ENCODE measurements at places on chromosomes 2 and 18.

GRCh38 chr2:230160112-230160660 lies 59.6 kb downstream of the SP110 start:
- no peak for DNase-seq

DNA sequence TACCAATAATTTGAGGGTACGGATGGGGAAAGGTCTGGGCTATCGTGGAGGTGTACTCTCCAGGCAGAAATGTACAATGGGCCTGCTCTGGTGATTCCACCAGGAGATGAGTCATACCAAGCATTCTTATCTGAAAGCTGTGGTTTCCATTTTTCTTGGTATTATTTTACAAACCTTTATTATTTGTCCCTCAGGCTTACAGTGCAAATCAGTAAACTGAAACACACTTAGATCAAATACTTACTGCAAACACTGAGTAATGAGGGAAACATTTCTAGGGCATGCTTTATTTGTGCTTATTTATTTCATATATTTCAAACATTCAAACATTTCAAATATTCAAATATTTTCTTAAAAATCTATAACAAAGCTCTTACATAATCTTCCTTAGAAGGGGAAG lies 319.8 kb downstream of the RND3 start:
- no peak for DNase-seq

DNA sequence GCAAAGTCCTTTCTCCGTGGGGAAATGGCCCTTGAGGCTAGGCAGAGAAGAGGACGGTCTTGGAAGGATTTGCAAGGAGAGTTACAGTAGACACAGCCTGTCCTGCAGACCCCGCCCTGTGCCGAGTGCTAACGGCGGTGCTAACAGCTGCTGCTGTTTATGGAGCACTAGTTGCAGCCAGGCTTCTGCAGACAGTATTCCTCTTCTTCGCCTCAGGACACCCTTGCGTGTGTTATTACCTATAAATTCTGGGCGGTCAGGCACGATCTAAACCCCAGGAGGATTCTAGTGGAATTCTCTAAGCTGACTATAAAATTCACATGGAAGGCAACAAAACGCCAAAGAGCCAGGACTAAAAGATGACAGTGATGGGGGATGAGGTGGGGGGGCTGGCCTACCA lies 139.8 kb downstream of the GLI2 start:
- no peak for DNase-seq

DNA sequence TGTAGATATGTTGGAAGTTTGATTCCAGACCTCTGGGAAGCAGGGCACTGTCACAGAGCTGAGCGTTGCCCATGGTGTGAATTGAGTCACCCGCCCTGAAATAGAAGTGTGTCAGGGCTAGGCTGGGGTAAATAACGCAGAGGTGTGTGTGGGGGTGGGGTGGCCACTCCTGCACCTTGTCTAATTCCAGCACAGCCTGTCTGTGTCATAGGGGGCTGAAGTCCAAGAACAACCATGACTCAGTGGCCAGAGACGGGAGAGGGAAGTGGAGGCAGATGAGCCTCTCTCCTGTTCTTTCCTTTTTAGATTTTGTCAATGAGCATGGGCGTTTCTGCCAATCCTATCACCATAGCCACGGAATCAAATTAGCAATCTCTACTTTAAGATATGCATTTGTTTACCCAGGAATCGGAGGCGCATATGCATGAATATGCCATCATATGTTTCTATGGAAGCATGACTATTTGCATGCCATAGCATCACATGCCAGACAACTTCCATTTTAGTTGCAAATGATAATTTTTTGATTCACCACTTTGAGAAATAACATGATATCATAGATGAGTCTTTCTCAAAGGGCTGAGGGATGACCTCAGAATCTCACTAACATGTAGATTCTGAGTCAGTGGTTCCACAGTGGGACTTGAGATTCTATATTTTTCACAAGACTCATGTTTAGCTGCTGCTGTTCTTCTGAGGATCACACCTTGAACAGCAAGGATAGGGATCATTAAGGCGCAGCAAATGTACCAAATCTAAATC lies 852.9 kb downstream of the DCDC2C start:
- DNase-seq, result no peak

DNA sequence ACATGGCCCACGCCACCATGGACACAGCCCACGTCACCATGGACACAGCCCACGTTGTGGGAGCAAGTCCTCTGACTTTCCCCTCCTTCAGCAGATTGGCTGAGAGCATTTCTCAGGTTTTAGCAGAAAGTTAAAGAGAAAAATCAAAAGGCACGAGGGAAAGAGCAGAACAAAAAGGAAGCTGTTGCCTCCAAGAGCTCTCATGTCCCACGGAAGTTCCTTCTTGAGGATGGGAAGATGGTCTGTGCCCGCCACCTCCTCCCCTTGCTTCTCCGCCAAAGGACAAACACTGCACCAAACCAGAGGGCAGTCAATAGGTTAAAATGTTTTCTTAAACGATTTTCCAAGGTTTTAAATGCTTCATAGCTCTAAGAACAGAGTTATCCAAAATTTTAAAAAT lies 148.4 kb downstream of the HDAC4 start:
- no peak for DNase-seq

GRCh38 chr2:46748735-46749531 lies 166.7 kb downstream of the MCFD2 start:
- no peak for DNase-seq

DNA sequence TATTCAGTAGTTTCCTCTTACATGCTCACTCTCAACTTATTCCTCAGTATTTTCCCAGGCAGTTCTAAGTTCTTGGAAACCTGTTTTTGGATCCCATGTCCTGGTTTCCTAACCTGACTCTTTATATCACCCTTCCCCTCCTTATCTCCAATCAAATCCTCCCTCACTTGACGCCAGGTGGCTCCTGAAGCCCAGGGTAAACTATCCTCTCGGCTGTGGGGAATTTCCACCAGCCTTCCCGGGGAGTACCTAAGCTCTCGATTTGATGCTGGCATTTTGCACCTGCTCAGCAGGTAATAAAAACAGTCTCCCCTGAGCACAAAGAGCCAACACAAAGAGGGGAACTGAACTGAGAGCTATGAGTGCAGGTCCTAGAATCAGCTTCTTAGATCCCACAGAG lies 538.0 kb downstream of the SLC4A3 start:
- DNase-seq, result no peak

GRCh38 chr18:53946594-53946993 lies 277.9 kb downstream of the MBD2 start:
- DNase-seq, result no peak

DNA sequence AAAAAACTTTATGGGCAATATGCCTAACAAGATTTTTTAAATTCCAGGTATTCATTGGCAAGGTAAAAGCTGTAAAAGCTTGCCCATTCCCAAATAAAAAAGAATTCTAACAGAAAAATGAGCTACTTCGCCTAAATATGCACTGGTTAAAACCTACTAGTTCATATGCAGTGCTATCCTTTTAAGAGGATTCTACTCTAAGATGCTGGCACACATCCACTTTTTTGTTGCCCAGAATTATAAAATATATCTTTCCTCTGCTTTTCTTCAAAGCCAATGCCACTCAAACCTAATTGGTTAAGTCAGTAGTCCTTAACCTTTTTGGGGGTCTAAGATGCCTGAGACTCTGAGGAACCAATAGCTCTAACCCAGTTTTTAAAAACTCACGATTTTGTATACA lies 3.2 kb downstream of the XPO1 start:
- no peak for DNase-seq

- DNase-seq, result no peak
These were observed 128.4 kb upstream of the SEC11C start for GRCh38 chr18:59011289-59011688.

GRCh38 chr2:239532859-239533258 lies 132.0 kb upstream of the HDAC4 start:
- DNase-seq, result no peak

DNA sequence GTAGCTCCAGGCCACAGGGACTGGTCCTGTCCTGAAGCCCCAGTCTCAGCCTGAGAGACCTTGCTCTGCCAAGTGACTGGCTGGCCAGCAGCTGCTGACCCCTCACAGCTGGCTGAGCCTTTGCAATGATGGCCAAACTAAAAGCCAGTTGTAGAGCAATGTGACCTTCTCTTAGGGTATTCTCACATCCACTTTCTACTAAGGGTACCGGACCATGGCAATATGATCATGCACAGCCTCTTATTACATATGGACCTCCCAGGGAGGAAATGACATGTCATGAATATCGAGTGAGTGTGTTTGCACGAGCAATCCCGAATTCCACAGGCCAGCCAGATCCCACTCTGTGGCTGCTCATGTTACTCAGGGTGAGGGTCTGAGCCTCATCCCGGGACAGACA lies 213.9 kb downstream of the VAPA start:
- no peak for DNase-seq

DNA sequence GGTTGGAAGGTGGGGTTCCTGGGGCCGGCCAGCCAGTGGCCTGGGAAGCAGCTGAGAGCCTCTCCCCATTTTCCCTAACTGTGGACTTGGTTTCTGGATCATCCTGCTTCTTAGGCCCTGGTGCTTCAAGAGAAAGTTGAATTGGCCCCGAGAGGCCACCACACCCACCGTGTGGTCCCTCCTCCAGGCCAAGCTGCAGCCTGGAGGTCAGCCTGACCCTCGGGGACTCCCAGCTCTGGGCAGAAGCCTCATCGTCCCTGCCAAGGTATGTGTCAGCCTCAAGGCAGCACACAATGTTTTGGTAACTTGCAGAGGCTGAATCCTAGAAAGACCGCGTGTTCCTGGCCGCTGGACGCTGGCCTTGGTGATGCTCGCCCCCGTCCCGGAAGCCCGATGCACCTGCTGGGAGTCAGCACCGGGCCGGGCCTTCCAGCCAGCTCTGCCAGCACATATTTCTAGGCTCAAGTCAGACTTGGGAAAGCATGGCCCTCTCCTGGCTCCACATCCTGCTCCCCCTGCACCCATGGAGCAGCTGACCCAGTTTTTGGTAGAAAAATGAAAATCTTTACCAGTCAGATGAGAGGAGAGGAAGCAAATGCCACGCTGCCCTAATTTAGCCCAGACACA lies 72.6 kb downstream of the ACTR2 start:
- DNase-seq, result no peak

- no peak for DNase-seq
These were observed 404.4 kb downstream of the SOCS6 start for GRCh38 chr18:70693246-70693645.

GRCh38 chr2:7438855-7439254 lies 521.6 kb downstream of the RNF144A start:
- DNase-seq, result no peak

DNA sequence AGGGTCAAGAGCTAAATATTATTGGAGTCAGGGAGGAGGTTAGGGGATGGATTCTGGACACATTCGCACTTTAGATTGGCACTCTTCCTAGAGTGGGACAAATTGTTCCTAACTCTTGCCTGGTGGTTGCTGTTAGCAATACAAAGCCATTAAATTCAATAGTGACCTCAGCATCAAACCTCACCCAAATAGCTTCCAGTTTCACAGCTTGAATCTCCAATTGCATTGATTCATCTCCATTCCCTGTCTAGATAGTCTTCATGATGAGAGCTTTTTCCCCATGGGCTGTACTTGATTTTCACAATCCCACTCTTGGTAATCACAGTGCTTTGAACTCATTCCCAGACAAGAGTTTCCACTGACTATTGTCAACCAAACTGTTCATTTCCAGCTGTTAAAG lies 585.9 kb upstream of the SYT4 start:
- peak; percentile 52 for DNase-seq

DNA sequence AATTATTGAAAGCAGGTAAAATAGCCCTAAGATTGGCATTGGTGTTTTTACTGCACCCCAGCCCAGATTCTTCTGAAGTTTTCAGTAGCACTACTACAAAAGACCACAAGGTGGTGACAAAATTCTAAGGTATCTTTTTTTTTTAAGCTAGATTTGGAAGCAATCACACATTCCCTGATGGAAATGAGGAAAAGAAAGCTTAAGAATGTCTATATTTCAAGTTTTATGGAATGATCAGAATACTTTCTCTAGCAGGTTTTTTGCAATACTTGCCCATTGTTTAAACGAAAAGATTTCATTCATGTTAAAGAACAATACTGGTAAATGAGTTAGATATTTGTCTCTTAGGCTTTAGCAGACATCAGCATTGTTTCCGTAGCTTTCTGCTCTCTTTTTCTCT lies 32.1 kb upstream of the ZNF638 start:
- DNase-seq, result no peak

DNA sequence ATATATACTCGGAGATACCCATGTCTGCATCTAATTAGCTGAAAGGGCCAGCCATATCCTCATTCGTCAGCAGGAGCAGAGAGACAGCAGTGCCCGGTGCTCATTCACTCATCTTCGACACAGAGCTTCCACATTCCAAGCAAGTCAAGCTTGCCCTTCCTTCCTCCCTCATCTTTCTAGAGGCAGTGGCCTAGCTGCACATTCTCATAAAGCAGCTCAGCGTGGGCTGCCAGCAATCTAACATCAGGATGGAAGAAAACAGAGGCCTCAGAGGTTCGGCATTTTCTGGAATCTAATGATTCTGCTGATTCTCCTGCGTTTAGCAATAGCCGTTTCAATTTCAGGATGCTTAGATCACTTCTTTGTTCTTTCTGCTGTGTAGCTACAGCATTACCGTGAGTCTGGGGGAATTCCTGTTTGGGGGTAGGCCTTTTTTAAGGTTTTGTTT lies 68.8 kb downstream of the CLHC1 start:
- no peak for DNase-seq

- no peak for DNase-seq
These were observed 8.0 kb upstream of the MBP start for GRCh38 chr18:77140439-77141109.

- no peak for DNase-seq
These were observed 478.5 kb upstream of the TNP1 start for GRCh38 chr2:217338306-217338916.

DNA sequence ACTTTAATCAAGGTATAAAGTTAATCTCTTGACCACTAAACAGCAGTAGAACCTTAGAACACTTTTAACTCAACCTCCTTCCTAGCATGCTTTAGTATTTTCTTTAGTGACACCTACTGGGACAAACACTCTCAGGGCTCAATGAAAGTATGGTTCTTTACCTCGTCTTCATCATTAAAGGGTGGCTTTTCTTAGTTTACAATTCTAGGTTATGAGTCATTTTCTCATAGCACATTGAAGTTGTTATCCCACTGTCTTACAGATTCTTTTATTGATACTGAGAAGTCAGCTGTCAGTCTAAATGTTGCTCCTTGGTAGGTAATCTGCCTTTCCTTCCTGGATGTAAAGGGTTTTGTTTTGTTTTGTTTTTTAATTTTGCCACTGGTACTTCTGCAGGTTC lies 38.0 kb downstream of the SIGLEC15 start:
- DNase-seq, result no peak

- no peak for DNase-seq
These were observed 369.8 kb upstream of the SOX11 start for GRCh38 chr2:5322396-5322795.

GRCh38 chr18:24631243-24632025 lies 171.0 kb downstream of the HRH4 start:
- no peak for DNase-seq

DNA sequence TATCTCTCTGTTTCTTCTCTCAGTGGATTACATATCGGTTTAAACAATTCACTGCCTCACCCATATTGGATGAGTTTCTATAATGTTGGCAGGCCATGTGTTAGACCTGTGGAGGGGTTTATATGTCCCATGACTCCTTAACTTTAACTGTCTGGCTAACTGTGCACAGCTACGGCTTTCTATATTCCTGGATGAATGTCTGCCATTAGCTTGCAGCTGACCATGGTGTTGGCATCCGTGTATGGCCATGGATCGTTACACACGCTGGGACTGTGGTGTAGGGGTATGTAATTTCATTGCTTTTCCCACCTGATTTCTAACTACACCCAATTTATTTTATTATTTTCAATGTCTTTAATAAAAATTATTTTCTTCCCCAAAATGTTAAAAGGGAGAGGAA lies 3.3 kb upstream of the TANC1 start:
- DNase-seq, result no peak

GRCh38 chr2:71313016-71313766 lies 18.4 kb upstream of the ZNF638 start:
- DNase-seq, result no peak

GRCh38 chr2:184637781-184638180 lies 39.5 kb downstream of the ZNF804A start:
- no peak for DNase-seq
